ENCODE measurements at places on chromosomes 7 and 10.

DNA sequence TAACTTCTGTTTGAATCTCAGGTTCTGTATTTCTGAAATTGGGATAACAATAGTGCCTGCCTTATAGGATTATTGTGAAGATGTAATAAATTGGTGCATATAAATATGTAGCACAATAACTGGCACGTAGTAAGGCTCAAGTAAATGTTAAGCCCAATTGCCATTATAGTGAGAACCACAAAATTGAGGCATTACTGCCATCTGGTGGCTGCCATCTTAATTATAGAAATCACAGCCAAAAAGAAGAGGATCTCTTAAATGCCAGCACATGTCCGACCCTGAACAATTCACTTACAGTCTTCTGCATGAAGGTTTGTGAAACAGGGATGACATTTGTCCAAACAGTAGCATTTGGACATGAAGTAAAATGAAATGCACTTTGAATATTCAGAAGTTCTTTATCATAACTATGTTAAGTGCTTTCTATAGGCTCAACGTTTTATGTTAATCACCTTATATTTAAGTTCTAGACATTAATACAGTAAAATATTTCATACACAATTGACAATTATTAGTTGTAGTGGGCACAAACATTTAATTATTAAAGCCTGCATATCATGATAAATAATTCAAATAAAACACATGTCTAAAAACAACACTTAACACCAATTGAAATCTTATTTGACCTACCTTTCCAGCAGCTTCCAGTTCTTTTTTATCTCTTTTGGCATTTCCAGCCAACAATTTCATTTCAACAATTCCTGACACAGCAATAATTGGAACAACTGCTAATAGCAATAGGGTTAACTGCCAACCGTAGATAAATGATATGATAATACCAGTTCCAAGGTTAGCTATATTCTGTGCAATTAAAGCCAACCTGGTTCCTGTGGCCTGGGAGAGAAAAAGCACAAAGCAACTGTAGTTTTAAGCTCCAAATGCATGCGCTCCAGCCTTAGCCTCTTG lies 58.5 kb downstream of the ABCB4 start:
- DNase-seq, result peak; percentile 74

GRCh38 chr10:32265756-32266155 lies 81.2 kb downstream of the EPC1 start:
- no peak for DNase-seq

DNA sequence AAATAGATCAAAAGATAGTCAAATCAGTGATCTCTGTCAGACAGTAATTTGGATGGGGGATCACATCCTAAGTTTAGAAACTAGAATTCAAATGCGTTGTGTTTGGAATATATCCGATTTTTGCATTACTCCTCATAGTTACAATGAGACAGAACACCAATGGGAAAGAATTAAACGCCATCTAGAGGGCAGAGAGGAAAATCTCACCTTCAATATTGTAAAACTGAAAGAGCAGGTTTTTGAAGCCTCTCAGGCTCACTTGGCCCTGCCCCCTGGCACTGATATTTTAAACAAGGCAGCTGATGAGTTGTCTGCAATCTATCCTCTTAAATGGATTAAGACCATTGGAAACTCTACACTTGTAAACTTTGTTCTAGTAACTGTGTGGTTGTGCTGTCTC lies 17.7 kb downstream of the FRG2B start:
- DNase-seq, result no peak

- DNase-seq, result no peak
These were observed 74.9 kb downstream of the CLIP2 start for GRCh38 chr7:74364061-74364460.

- DNase-seq, result no peak
These were observed 59.1 kb downstream of the ARID5B start for GRCh38 chr10:61960396-61961120.

DNA sequence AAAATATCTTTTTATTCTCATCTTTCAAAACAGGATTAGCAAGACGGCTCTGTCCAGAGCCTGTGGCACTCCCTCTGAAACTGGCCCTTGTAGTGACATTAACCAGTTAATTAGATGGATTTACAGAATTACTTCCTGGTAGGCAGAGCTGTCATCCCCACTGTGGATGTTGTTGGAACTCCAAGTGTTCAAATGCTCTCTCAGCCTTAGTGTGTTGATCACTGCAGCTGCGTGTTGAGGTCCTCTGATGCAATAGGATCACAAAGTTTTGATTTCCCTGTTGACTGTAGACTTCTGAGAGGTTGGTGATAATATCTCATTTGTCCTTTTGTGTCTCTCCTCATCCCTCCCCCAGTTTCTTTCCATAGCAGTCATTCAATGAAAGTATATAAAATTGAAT lies 117.3 kb upstream of the CDK6 start:
- DNase-seq, result no peak

DNA sequence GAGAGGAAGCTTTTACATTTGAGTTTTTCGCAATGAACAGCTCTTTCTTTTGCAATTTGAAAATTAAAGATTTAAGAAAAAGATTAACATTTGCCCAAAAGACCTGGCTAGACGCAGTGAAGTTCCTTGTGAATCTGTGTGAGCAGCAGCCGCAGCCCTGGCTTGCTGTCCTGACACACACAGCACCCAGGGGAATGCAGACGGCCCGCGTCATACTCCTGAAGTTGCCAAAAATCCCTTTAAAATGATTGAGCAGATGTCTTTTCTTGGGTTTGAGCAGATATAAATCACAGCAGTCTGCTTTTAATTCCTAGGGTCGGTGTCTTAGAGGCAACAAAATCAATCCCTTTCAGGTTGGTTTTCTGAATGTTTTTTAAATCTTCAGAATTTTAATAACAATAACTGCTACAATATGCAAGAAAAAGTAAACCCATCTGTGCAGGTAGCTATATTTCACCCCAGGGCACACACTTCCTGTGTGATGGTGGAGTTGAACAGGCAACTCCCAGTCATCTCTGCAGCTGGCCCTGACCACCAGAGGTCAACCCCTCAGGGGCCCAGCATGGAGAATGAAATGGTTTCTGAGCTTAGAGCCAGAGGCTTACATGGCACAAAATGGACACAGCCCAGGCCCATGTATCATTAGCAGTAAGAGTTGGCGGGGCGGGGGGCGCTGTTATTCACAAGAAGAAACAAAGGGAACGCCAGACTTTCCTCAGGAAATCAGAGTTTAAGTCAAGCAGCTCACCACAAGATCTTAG lies 32.2 kb upstream of the TRIL start:
- DNase-seq, result no peak

DNA sequence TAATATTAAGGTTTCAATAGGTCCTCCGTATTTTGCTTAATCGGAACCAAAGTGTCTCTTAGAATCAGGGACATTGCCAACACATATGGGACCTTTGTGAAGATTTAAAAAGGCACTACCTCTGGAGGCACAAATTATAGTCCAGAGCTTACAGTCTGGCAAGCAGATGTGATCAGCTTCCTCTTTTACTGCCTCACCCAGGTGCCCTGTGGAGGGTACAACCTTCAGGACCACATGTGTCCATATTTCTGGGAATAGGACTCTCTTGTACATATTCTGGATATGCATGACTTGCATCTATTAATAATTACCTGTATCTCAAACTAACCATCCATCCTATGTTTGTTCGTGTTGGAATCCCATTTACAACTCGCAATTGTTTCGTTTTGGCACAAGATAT lies 60.0 kb downstream of the HGF start:
- no peak for DNase-seq

DNA sequence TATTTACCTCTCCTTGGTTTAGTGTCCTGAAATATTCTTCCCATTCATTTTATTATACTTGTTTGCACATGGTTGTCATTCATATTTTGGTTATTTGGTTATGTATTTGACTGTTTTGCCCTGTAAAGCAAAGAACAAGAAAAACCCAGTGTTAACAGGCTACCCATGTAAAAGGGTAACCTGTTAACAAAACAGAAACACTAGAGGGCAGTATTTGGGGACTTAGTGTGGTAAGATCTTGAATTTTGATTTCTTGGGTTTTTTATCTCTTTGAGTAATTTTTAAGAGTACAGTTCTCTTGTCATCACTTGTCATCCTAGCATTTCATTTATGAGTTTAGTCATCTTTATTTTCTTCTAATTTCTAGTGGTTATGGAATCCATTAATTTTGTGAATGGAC lies 51.3 kb downstream of the POLL start:
- DNase-seq, result no peak

- no peak for DNase-seq
These were observed 369.6 kb downstream of the TCERG1L start for GRCh38 chr10:130941886-130942285.

DNA sequence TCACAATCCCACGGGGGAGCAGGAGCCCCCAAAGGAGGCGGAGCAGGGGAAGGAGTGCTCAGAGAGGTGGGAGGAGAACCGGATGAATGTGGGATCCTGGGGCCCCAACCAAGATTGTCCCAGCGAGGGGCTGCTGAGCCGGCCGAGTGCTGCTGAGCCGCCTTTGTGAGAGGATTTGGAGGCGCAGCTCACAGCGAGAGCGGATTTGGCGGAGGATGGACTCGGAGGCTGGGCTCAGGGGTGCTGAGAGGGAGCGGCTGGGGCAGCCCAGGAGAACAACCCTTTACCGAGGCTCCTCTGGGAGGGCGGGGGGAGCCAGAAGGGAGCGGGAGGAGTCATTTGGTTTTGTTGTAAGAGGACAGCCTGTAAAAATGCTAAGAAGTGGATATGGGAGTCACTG lies 23.0 kb downstream of the GHRHR start:
- DNase-seq, result no peak

DNA sequence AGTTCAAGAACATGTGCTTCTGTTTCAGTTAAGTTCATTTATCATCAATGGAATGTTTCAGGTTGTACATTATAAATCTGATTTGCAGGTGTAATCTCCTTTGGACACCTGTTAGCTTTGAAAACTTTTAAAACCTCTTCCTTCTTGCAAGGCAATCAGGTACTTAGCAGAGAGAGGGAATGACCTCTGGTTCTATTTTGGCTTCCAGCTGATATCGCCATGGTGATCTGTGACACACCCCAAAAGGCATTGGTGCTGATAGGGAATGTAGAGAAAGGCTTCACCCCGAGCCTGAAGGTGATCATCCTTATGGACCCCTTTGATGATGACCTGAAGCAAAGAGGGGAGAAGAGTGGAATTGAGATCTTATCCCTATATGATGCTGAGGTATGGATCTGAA lies 35.4 kb downstream of the ACSL5 start:
- no peak for DNase-seq

- peak; percentile 21 for DNase-seq
These were observed 47.3 kb downstream of the ARHGAP22 start for GRCh38 chr10:48557511-48558123.

- DNase-seq, result no peak
These were observed 184.9 kb downstream of the PTEN start for GRCh38 chr10:88048312-88048711.

GRCh38 chr10:126203746-126204145 lies 184.5 kb downstream of the ADAM12 start:
- DNase-seq, result no peak

DNA sequence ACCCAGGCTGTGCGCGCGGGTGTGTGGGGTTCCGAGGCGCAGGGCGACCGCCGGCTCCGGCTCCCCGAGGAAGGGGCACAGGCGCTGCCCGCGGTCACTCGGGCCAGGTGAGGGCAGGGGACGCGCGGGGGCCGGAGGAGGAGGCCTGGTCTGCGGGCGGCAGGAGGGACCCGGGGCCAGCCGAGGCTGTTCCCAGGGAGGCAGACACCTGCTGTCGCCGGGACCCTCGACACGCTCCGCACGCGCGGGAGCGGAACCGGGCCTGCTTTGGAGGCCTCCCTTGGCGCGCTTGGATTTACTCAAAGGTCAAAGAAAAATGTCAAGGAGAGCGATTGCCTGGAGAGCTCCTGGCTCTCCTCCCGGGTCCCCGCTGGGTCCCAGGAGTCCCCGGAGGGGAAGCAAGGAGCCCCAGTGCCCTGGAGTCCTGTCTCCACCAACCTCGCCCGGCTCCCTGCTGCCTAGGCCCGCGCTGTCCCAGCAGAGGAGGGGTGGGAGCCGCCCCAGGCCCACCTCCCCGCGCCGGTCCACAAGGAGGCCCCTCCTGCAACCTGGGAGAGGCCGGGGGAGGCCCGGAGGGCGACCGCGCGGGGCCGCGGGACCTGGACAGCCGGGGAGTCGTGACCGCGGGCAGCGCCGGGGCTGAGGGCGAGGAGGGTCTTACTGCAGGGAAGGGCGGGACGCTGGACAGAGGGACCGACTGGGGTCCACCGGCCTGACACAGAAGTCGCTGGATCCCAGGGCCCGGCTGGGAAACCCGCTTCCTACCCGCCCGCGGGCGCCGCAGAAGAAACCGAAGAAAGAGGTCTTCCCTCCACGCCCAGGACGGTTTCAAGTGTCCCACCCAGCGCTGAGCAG lies 348.9 kb downstream of the DNAJB6 start:
- DNase-seq, result no peak

DNA sequence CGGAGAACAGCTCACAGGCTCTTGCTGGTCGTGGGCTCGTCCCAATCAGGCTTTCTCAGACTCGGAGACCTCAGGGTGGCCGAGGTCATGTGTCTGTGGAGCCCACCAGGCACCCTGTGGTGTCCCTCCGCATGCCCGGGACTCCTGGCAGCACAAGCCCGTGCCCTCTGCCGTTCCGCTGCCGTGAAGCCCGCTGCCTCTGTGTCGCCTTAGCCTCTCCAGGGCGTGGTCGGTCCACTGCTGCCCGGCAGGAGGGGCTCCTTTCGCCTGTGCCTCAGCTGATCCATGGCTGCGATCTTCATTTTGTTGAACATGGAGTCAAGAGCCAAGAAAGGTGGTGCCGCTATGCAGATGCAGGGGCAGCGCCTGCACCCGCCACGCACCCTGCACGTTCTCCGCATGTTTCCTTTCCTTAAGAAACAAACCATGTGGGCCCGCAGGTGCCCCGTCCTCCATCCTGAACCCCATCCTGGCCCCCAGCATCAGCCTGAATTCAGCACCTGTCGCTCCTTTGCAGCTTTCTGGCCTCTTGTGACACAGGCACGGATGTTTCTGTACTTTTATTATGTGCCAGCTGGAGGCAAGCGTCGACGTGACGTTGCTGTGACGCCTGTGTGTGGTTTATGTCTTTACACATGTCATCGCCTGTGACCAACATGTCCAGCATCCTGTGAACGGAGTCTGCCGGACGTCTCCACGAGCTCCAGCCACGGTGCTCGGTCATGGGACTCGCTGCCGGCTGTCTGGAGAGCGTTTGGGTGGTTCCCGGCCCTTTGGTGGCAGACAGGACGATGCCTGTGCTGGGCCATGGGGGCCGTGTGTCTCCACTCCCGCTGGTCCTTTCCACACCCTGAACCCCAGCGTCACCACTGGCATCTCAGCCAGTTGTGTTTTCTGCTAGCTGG lies 69.9 kb downstream of the NKX6-2 start:
- DNase-seq, result no peak

DNA sequence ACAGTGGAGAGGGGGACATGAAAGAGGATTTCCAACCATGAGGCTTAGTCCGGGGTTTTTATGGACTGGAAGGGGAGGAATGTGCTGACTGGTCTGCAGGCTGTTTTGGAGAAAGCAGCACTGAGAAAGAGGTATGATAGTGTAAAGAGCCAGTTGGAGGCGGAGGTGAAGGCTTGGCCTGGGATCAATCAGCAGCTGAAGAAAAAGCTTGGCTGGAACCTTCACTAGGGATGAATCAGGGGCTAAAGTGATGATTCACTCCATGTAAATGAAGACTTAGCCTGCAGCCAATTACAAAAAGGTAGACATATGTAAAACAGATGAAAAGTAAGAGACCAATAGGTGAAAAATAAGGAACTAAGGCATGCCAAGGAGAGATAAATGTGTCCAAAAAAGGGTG lies 1382.6 kb downstream of the GATA3 start:
- DNase-seq, result no peak

- no peak for DNase-seq
These were observed 14.4 kb downstream of the PDCD4 start for GRCh38 chr10:110885932-110886674.
